Spleen (tissue), 13 donors: ENCODE measurements at places on chromosomes 2 and 18. TPM values are rescaled to one million over a fixed set of nuclear protein-coding genes. Genes with fewer than 3 reads are reported as not detected.

EIF5B gene
- 22.3 TPM for polyA plus RNA-seq

RPRM gene
- polyA plus RNA-seq = 0.56 TPM

USP40 gene
- 20.5 TPM for polyA plus RNA-seq

DCAF17 gene
- polyA plus RNA-seq = 3.9 TPM

DNA sequence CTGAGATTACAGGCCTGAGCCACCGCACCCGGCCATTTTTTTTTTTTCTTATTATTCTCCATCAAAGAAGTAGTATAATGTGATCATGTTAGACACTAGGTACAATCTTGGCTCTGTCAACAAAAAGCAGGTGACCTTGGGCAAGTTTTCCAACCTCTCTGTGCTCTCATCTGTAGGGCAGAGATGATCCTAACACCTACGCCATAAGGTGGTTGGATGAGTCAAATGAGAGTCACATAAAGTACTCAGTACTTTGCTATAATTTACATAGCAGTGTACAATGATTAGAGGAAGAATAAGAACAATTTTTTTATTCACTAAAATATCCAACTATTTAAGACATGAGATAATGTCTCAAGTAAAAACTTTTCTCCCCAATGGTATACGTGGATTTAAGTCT, 128.6 kb downstream of the TGIF1 start:
- no peak for DNase-seq

DNA sequence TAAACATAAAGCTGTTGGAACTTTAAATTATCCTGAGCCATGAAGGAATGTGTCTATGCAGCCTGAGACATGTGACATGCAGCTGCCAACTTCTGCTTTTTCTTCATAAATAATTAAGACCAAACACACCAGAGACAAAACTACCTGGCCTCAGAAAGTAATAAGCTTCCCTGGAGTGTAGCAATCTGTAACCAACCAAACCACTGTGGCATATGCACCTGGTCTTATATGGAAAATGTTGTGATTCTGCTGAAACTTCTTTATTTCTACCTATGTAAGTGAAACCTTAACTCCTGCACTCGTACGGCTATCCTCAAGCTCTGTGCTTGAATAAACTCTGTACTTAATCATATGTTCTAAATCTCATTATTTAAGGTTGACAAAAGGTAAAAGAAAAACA, 515.0 kb downstream of the TMEM182 start:
- no peak for DNase-seq

- DNase-seq = no peak
These were observed 611.6 kb upstream of the SALL3 start for GRCh38 chr18:78367996-78368395.

GRCh38 chr2:218878926-218879761, 1.5 kb upstream of the WNT10A start:
- DNase-seq = peak; percentile 78
